ENCODE measurements at places on chromosomes 5 and 9. TPM values are rescaled to one million over a fixed set of nuclear protein-coding genes. Genes with fewer than 3 reads are reported as not detected.

The ZFP37 gene
- total RNA-seq = 3.8 TPM

The UNC5A gene
- total RNA-seq = 0.48 TPM

The ACSL6 gene
- total RNA-seq = 0.18 TPM

DNA sequence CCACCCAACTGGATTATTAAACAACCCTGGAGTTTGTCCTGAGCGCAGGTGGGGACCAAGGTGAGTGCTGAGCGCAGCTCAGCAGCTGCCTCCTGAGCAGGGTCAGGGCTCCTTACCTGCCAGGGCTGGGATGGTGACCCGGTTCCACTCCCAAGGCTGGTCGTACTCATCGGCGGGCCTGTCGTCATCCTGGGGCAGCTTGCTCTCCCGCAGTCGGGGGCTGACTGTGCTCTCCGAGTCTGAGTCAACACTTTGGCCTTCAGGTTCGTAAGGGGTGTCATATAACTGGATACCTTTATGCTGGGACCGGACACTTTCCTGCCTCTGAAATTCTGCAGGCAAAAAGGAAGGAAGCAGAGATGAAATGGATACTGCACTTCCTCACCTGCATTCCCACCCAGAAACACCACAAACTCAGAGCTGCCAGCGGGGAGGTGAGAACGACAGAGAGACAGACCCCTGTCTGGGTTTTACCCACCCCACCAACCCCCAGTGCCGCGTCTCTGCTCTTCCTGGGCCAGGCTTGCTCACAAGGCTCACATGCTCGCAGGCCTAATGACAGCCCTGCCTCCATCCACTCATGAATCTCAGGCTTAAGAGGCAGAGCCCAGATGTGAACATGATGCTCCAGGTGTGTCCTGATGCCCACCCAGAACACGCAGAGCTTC is 70.7 kb upstream of the SLC25A51 start:
- no peak for DNase-seq

GRCh38 chr5:149685494-149685893 is 44.6 kb upstream of the PPARGC1B start:
- DNase-seq = no peak

GRCh38 chr9:36151316-36152210 is 15.0 kb downstream of the GLIPR2 start:
- no peak for DNase-seq

DNA sequence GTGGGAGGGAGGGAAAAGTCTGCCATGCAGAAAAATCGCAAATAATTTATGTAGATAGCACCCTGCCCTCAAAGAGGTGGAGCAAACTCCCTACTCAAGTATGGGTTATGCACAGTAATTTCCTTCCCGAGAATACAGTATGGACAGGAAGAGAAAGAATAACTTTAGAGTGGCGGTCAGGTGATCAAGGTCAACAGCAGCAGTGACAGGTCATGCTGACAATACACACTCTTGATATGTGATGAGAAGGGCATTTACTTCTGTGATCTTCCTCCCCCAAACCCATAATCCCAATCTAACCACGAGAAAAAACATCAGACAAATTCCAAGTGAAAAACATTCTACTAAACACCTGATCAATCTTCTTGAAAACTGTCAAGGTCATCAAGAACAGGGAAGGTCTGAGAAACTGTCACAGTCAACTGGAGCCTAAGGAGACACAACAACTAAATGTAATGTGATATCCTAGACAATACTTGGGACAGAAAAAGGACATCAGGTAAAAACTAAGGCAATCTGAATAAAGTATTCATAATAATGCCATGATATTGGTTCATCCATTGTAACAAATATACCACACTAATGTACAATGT is 11.7 kb downstream of the BICD2 start:
- no peak for DNase-seq

DNA sequence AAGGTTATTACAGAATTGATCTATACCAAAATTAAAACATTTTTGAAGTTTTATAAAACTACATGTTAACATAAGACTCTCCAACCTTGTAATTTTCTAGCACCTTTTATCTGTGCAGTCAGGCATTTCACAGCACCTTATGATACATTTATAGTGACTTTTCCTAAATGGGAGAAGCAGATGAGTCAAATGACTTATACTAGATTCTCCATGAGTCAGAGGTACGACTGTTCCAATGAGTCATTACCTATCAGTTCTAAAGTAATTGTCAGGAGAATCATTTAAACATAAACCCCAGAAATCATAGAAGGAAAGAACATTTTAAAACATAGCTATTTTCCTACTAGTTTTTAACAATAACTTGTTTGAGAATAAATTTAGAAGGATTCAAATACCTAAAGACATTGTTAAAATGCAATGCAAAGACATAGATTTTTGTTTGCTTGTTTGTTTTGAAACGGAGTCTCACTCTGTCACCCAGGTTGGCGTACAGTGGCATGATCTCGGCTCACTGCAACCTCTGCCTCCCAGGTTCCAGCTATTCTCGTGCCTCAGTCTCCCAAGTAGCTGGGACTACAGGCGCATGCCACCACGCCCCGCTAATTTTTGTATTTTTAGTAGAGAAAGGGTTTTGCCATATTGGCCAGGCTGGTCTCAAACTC is 34.7 kb upstream of the DMXL1 start:
- DNase-seq = no peak

GRCh38 chr9:118423021-118423420 is 718.8 kb downstream of the TLR4 start:
- no peak for DNase-seq

DNA sequence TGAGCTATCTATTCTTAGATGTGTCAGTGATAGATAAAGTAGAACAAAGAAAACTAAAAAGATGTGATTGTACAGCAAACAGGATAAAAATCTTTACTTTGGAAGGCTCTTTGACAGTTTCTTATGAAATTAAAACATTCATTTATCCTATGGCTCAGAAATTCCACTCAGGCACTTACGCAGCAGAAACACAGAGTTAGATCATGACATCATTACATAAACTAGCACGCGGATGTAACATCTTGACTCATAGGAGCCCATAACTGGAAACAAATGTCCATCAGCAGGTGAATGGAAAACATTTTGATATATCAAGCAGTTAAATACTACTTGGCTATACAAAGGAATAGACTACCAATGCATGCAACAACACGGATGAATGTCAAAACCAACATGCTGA is 45.3 kb downstream of the ICE1 start:
- no peak for DNase-seq

GRCh38 chr5:151095341-151096000 is 14.6 kb upstream of the TNIP1 start:
- DNase-seq = no peak

GRCh38 chr9:134326724-134327601 is 708 bp downstream of the RXRA start:
- DNase-seq = no peak

DNA sequence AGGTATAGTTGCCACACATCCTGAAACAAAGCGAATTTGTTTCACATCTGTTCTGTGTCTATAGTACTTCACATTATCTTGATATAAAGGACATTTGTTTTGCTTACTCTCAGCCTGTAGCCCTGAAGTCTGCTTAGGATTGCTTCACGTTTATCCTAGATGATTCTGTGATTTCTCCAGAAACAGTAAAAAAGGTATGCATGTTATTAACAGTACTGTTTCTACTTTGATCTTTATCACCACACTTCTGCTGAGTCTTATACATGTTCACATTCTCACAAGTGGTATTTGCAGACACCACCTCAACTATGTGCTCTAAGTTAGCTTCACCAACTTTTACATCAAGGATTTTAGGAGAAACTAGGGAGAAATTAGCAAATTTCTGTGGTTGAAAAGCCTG is 47.4 kb upstream of the ADAMTS19 start:
- DNase-seq = no peak
